ENCODE measurements at places on chromosomes 3 and 15. TPM values are rescaled to one million over a fixed set of nuclear protein-coding genes. Genes with fewer than 3 reads are reported as not detected.

FOXB1 gene
- total RNA-seq = not detected

C3orf70 gene
- total RNA-seq = not detected

ZNF717 gene
- 18.5 TPM for total RNA-seq

TM4SF1 gene
- not detected for total RNA-seq

CHRD gene
- not detected for total RNA-seq

DNAJA4 gene
- total RNA-seq = not detected

CDC25A gene
- total RNA-seq = 72.9 TPM

THRB gene
- total RNA-seq = not detected

CMC1 gene
- 32.5 TPM for total RNA-seq

RBSN gene
- total RNA-seq = 22.5 TPM

FBXW12 gene
- 0.37 TPM for total RNA-seq

DIPK2A gene
- 28.6 TPM for total RNA-seq

TNNC1 gene
- 5.0 TPM for total RNA-seq

ALDH1A2 gene
- not detected for total RNA-seq

CSTA gene
- total RNA-seq = 0.70 TPM

CPEB1 gene
- not detected for total RNA-seq

KLF13 gene
- total RNA-seq = 63.2 TPM

MKRN3 gene
- not detected for total RNA-seq

STARD5 gene
- total RNA-seq = 8.3 TPM

PLA2G4E gene
- not detected for total RNA-seq

GPR15 gene
- total RNA-seq = 29.8 TPM

P2RY1 gene
- total RNA-seq = not detected

EFCAB12 gene
- 2.6 TPM for total RNA-seq

AHSG gene
- not detected for total RNA-seq

PAQR5 gene
- not detected for total RNA-seq

C3orf38 gene
- 30.9 TPM for total RNA-seq

ZNF654 gene
- 13.3 TPM for total RNA-seq

TPRG1 gene
- total RNA-seq = not detected

CLDN16 gene
- not detected for total RNA-seq

CYP8B1 gene
- not detected for total RNA-seq

CPN2 gene
- not detected for total RNA-seq

IL17RE gene
- 0.53 TPM for total RNA-seq

SI gene
- total RNA-seq = not detected

RBM15B gene
- total RNA-seq = 37.4 TPM

SHF gene
- total RNA-seq = 2.5 TPM

SMAD6 gene
- 14.6 TPM for total RNA-seq

GREM1 gene
- not detected for total RNA-seq

WWTR1 gene
- total RNA-seq = 0.15 TPM

TMEM207 gene
- not detected for total RNA-seq

SPESP1 gene
- total RNA-seq = not detected

PRTG gene
- 0.15 TPM for total RNA-seq

DNAH12 gene
- total RNA-seq = not detected

NDUFB4 gene
- 149 TPM for total RNA-seq

DAZL gene
- total RNA-seq = not detected

EOMES gene
- total RNA-seq = not detected

NMNAT3 gene
- total RNA-seq = 0.15 TPM

ERICH6 gene
- total RNA-seq = not detected

EFCC1 gene
- not detected for total RNA-seq

GOLGA6L7 gene
- not detected for total RNA-seq

RTP1 gene
- not detected for total RNA-seq

DNAH1 gene
- 5.8 TPM for total RNA-seq

TRAK1 gene
- 92.6 TPM for total RNA-seq

SLC9A9 gene
- 9.3 TPM for total RNA-seq

GPR171 gene
- not detected for total RNA-seq
